Activated effector memory CD4-positive, alpha-beta T cell treated with anti-CD3 and anti-CD28 coated beads, Interleukin-2, amount 50 U/mL, for 16 hours (primary cell): ENCODE measurements at places on chromosomes 5 and 9.

DNA sequence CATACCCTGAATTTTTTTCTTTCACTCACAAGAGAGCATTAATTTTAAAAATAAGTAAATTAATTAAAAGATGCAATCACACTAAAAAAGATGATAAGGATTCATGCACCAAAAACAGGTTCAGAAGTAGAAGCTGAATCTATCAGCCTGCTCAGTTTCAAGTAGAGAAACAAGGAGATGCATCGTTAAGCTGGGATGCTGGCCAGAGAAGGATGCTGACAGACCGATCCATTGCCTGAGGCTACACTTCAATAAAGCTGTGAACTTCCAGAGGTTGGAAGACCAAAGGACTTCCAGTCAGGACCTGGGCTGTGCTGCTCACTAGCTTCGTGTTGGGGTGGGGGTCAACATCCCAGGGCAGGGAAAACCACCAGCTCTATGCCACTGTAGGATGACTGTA, 457.7 kb downstream of the EFNA5 start:
- no peak for DNase-seq

DNA sequence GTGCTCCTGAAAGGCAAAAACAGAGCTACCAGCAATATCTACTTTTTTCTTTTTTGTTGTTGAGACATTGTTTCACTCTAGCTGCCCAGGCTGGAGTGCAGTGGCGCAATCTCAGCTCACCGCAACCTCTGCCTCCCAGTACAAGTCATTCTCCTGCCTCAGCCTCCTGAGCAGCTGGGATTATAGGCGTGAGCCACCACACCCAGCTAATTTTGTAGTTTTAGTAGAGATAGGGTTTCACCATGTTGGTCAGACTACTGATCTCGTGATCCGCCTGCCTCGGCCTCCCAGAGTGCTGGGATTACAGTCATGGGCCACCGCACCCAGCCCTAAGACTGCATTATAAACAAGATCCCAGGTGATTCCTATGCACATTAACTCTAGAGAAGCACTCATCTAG, 17.0 kb downstream of the PLPP1 start:
- no peak for DNase-seq

DNA sequence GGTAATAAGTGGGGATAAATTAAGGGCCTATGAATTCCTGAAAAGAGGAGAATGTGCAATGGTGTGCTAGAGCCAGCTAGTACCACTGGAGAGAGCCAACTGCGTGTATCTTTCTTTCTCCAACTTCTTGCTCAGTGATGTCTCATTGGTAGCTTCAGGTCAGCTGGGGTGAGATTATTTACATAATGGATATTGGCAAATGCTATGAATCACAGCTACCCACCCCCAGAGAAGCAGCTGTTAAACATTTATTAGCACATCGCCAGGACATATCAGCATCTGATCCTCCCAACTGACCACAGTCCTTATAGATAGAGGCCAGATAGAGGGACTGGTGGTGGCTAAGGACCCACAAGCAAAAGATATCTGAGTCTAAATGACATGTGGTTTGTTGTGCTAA, 421.3 kb downstream of the ACTL7B start:
- no peak for DNase-seq

DNA sequence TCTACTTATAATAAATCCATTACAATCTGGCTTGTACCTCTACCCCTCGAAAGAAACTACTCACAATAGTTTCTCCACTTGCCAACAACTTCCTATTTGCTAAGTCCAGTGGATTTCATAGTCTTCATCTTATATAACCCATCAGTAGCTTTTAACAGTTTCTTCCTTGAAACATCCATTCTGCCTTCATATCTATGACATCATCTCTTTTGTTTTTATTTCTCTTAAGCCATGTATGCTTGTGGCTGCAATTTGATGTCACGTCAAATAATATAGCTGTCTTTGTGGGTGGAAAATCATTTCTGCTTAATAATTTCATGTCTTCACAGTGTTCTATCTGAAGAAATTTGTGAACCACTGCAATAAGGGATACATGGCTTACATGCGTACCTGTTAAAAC, 77.5 kb upstream of the GRHPR start:
- no peak for DNase-seq

GRCh38 chr5:54455413-54456157, at the start of gene HSPB3:
TSS of gene HSPB3 (plus strand) at chr5:54455699. CDS start at chr5:54455790, 91 bp downstream.
- DNase-seq, result no peak
